Hematopoietic multipotent progenitor cell treated with erythropoietin and hydrocortisone succinate and interleukin-3 and kit ligand, for 17 days (in vitro differentiated cells): ENCODE measurements at places on chromosomes 1 and 21.

GRCh38 chr1:6470132-6471085 lies 4.4 kb upstream of the TNFRSF25 start:
- DNase-seq: no peak

DNA sequence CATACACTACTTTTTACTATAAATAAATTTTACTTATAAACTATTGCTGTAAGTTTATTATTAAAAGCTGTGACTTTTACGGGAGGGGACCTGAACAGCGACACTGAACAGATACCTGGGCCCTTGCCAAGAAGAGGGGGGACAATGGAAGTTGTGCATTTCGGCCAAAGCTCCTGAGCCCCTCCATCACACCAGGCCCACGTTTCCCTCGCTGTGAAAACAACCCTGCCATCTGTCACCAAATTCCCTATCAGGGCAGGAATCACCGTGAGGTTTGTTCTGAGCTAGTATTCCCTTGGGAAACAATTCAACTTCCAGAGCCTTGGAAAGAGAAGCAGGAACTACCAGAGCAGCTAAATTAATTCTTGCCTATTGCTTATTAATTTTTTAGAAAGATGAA lies 37.0 kb downstream of the VTCN1 start:
- DNase-seq: no peak

DNA sequence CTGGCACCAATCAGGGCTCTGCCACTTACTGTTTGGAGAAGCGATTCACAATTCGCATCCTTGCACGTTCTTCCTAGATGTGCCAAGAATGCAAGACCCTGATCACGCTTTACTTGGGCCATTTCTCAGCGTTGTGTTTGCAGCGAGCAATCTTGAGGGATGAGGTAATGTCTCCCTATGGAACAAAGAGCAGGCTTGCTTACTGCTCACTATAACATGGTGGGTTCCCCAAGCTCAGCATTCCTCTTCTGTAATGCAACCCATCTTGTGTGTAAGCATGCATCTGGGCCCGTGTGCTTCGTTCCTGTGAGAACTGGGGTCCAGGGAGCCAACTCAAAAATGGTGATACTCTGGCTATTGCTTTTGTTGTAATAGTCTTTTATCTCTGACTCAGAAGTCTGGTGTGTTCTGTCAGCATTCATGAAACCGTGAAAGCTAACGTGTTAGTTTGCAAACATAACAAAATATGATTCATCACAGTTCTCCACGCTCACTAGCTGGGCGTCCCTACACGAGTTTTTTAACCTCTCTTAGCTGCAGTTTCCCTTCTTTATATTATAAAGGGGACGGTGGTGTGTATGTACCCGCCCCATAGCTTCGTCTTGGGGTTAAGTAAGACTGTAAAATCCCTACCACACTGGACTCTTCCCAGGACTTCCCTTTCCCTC lies 33.3 kb downstream of the DNTTIP2 start:
- peak; percentile 17 for DNase-seq

DNA sequence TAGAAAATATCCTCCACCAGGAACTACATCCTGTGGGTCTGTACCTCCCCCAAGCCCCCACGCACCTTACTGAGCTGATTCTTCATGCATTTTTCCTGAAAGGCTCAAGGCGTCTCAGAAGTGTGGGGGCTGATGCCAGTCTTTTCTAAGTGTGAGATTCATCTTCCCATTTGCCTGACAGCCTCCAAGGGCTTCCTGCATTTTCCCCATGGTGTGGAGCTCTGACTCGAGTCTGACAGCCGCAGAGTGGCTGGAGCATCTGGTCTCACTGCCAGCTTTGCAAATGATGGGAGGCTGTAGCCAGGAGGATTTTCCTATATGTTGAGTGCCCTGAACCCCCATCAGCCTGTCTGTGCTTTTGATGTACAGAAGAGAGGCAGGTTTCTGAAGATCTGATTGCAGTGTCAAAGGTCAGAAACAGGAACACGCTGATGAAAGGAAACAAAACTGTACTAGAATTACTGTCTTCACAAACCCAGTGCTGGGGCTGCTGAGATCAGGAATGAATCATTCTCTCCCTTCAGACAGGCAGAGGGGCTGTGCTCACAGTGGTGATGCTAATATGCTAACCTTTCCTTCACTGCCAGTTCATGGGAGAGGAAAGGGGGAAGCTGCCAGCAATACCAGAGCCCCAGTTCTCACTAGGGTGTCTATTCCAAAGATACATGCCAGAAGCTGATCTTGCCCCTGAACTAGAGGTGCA lies 201.5 kb upstream of the C1orf174 start:
- no peak for DNase-seq

DNA sequence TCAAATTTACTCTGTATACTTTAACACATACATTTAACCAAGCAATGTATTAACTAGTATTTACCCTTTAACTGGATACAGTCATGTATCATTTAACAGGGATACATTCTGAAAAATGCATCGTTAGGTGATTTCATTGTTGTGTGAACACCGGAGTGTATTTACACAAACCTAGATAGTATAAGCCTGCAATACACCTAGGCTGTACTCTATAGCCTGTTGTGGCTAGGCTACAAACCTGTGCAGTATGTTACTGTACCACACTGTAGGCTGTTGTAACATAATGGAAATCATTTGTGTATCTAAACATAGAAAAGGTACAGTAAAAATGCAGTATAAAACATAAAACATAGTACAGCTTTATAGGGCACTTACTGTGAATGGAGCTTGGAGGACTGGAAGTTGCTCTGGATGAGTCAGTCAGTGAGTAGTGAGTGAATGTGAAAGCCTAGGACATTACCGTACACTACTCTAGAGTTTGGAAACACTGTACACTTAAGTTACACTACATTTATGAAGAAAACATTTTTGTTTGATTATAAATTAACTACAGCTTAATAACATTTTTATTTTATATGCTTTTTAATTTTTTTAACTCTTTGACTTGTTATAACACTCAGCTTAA lies 21.3 kb downstream of the RGS4 start:
- DNase-seq: no peak

DNA sequence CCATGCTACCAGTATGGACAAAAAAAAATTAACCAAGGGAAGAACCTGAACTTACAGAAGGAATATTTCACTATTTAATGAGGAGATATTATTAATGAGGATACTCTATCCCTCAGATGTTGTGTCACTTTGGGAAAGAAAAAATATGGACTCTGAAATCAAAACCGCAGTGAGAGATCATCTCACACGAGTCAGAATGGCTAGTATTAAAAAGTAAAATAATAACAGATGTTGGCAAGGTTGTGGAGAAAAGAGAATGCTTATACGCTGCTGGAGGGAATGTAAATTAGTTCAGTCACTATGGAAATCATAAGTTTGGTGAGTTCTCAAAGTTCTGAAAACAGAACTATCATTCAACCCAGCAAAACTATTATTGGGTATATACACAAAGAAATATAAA lies 30.9 kb downstream of the TNFSF4 start:
- DNase-seq: no peak

DNA sequence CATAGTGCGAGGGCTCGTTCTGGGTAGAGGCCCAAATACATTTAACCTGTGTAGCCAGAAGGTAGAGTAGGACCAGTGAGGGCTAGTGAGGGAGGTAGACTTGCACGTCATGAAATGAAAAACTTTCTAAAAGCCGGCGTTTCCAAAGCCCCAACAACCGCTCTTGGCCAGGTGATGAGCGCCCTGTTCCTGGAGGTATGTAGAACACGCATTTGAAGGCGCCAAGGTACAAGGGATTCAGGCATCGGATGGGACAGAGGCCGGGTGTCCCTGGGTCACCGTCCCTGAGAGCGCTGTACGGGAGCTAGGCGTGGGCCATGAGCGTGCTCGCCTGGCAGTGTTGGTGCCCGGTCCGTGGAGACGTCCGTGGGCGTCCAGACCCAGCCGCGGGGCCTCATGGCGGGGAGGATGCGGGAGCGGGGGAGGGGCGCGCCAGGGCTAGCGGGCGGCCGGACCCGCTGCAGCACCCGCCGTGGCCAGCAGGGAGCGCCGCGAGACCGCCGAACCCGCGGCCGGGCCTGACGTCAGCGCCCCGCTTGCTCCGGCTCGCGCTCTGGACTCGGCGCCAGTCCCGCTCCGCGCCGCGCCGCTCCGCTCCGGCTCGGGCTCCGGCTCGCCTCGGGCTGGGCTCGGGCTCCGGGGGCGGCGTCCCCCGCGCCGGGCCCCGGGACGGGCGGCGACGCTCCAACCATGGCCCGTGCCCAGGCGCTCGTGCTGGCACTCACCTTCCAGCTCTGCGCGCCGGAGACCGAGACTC lies at the start of gene PTPRU:
PTPRU (plus strand) TSS at position 568 of the 757 bp plus-strand sequence; CDS start at position 691, 123 bp downstream.
- DNase-seq: peak; percentile 68

GRCh38 chr1:165697491-165697880 lies 876 bp downstream of the ALDH9A1 start:
- no peak for DNase-seq

DNA sequence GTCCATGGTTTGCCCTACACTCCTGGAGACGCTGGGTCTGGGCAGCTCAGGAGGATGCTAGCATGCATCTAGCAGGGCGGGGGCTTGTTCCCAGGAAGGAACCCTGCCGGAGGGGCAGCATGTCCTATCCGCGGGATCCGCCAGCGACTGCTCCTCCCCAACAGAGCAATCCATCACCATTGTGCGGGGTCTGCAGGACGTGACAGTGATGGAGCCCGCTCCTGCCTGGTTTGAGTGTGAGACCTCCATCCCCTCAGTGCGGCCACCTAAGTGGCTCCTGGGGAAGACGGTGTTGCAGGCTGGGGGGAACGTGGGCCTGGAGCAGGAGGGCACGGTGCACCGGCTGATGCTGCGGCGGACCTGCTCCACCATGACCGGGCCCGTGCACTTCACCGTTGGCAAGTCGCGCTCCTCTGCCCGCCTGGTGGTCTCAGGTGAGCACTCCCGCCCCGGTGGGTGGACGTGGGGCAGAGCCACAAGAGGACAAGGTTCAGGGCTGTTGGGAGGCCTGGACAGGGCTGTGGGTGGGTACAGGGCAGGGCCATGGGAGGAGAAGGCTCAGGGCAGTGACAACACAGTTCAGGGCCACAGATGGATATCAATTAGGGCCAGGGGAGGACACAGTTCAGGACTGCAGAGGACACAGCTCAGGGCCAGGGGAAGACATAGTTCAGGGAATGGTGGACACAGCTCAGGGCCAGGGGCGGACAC lies 71.3 kb downstream of the OBSCN start:
- DNase-seq: no peak

DNA sequence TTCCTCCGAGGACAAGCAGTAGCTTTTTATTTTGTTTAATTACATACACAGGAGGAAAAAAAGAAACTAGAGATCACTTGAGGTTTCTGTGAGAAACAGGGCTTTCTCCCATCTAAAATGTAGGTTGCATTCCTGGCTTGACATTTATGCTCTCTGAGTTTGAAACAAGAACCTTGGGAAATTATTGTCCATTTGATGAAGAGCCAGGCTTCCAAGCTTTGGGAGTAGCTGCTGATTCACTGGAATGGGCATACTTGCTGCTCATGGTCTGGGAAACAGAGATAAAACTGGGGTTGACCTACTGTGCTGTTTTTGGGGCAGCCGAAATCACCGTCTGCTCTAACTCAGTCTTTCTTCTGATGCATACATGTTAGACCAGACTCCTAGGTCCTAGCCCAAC lies 165.4 kb downstream of the MIS18A start:
- no peak for DNase-seq

DNA sequence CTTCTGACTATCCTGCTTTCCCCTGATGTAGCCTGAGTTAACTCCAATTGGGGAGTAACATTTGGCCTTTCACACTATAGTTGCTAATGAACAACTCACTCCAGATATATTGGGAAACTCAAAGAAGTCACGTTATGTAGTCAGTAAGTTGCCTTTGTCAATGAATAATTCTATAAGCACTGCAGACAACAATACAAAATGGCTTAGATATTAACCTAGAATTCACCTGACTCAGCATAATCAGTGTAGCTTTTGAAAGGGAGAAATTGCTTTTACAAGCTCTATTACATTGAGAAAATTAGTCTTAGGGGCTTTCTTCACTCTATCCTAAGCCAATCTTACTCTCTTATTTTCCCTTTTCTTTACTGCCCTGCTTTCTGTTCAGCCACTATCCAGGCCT lies 303.5 kb upstream of the NR5A2 start:
- no peak for DNase-seq

DNA sequence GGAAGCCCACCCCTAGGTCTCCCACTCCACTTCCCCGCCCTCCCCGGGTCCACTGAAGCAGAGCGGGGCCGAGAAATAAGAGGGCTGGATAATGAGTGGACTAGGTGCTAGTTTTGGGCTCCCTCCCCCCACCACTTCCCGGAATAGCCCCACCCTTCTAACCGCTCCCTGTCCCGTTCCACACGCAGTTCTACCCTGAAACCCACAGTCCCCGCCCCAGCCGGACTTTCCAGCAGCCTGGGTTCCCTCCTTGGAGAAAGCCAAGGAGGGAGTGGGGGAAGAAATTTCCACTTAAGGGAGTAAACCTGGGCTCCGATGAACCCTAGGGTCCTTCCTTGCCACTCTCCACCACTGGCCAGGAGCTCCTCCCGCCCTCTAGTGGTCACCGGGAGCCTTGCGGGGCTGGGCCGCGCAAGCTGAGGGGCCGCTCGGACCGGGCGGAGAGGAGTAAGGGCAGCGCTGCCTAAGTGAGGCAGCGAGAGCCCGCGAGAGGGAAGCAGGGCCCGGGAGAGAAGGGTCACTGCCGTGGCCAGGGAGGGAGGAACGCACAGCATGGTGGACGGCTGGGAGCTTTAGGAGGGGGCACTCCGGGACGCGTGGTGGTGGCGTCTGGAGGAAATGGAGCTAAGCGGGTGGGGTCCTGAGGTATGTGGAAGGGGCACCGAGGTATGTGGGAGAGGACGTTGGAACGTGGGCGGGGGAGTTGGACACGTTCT lies 14.3 kb downstream of the THBS3 start:
- peak; percentile 84 for DNase-seq
